ENCODE measurements at places on chromosomes 1 and 21.

- DNase-seq = no peak
These were observed 2.7 kb downstream of the PIK3CD start for GRCh38 chr1:9654051-9654833.

DNA sequence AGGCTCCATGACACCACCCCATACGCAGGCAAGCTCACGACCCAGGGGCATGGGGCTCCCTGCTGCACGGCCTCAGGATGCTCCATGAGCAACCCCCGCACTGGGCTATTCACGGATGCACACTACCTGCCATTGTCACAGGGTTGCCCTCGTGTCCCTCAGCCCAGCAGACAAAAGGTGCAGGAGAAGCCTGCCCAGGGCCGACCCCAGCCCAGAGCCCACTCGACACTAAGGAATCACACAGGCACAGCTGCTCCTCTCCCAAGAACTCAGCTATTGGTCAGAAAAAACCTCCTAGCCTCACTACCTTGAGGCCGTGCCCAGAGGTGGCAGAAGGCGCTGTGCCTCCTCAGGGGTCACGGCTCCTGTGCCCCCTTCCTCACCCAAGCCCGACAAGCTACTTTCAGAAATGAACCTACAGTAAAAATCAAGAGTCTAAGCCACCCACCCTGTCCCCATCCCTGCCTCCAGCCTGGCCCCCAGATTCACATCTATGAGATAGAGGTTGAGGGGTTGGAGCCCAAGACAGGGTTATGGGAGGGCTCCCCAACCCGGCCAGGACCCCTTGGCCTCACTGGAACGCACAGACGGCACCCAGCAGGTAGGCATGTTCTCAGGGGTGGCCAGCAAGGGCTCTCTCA is 6.4 kb upstream of the SPATC1L start:
- DNase-seq = no peak

- DNase-seq = no peak
These were observed 33.1 kb downstream of the CAPZB start for GRCh38 chr1:19452221-19452663.

DNA sequence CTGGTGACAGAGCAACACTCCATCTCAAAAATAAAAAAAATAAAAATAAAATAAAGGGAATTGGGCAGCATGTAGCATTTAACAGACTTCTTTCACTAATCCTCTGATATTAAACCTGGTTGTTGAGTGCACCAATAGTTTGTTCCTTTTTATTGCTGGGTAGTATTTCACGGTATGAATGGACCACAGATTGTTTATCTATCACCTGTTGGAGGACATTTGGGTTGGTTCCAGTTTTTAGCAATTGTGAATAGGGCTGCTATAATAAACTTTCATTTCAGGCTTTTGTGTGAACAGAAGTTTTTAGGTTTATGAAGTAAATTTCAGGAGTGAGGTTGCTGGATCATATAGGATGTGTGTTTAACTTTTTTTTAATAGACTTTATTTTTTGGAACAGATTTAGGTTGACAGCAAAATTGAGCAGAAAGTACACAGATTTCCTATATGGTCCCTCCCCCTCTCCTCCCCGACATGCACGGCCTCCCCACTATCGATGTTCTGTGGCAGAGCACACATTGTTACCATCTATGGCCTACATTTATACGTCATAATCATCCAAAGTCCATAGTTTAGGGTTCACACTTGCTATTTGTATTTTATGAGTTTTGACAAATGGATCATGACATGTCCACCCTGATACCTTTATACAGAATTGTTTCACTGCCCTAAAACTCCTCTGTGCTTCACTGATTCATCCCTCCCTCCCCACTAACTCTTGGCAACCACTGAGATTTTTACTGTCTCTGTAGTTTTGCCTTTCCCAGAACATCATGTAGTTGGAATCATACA is 66.1 kb upstream of the TMPRSS2 start:
- DNase-seq = no peak

DNA sequence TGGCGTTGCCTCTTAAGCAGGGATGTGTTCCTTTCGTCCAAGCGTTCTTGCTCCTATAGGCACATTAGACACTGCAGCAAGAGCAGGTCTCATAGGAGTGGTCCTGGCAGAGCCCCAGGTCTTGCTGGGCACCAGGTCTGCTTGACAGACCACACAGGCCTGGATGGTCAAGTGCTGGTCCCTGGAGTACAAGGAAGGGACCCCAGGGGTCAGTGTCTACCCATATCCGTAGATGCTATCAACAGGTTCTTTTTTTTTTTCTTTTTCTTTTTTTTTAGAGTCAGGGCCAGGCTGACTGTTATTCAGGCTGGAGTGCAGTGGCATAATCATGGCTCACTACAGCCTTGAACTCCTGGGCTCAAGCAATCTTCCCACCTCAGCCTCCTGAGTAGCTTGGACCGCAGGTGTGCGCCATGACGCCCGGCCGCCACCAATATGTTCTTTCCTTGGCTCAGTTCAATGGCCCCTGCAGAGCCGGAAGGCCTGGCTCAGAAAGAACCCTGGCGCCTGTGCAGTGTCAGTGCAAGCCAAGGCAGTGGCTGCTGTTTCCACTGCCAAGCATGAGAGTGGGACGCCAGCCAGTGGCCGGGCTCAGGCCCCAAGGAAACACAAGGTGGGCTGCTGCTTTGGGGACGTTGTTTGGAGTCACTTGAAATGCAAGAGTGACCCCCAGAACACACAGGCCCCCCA is 10.0 kb upstream of the TNFRSF8 start:
- no peak for DNase-seq

DNA sequence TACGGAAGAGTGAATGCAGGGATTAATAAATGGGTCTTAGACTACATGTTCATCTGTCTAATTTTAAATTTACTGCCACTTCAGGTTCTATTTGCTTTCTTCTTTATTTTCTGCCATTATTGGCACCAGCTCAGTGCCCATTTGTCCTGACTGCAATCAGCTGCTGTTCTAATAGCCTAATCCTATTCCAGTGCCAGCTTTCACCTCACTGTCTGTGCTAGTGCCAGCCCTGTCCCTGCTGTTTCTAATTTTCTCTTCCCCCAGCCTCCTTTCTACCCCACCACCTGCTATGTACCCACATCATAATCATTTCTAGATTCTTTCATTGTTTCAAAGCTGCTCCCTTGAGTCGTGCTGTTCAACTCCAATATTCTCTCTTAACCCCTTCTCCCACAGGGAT is 86.4 kb downstream of the KCNK1 start:
- DNase-seq = no peak

- DNase-seq = peak; percentile 44
These were observed 779 bp upstream of the DEGS1 start for GRCh38 chr1:224182057-224182865.

GRCh38 chr1:42929434-42930177 is 29.1 kb downstream of the SLC2A1 start:
- no peak for DNase-seq

DNA sequence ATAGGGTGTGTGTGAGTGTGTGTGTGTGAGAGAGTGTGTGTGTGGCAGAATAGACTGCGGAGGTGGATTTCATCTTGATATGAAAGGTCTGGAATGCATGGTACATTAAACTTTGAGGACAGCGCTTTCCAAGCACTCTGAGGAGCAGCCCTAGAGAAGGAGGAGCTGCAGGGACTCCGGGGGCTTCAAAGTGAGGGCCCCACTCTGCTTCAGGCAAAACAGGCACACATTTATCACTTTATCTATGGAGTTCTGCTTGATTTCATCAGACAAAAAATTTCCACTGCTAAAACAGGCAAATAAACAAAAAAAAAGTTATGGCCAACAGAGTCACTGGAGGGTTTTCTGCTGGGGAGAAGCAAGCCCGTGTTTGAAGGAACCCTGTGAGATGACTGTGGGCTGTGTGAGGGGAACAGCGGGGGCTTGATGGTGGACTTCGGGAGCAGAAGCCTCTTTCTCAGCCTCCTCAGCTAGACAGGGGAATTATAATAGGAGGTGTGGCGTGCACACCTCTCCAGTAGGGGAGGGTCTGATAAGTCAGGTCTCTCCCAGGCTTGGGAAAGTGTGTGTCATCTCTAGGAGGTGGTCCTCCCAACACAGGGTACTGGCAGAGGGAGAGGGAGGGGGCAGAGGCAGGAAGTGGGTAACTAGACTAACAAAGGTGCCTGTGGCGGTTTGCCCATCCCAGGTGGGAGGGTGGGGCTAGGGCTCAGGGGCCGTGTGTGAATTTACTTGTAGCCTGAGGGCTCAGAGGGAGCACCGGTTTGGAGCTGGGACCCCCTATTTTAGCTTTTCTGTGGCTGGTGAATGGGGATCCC is 18.3 kb upstream of the HDAC1 start:
- DNase-seq = no peak

Measured in NCI-H2171 (cell line).